ENCODE measurements at places on chromosomes 7 and 10.

GRCh38 chr10:117965984-117966383 is 80.8 kb downstream of the RAB11FIP2 start:
- DNase-seq, result no peak

GRCh38 chr7:88091988-88092675 is 127.7 kb downstream of the SRI start:
- no peak for DNase-seq

GRCh38 chr7:139648941-139649425 is 125.5 kb downstream of the CLEC2L start:
- DNase-seq, result no peak

DNA sequence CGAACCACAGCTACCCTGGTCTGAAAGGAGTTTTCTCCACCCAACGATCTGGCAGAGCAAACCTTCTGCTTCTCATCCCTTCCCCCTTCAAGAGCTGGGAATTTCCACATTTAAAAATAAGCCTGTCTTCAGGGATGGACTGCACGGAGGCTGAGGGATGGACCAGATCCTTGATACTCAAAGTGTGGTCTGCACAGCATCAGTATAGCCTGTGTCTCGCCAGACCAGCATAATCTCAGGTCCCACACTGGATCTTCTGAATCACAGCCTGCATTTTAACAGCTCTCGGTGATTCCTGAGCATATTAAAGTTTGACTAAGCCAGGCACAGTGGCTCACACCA is 7.1 kb downstream of the KCNMA1 start:
- no peak for DNase-seq

DNA sequence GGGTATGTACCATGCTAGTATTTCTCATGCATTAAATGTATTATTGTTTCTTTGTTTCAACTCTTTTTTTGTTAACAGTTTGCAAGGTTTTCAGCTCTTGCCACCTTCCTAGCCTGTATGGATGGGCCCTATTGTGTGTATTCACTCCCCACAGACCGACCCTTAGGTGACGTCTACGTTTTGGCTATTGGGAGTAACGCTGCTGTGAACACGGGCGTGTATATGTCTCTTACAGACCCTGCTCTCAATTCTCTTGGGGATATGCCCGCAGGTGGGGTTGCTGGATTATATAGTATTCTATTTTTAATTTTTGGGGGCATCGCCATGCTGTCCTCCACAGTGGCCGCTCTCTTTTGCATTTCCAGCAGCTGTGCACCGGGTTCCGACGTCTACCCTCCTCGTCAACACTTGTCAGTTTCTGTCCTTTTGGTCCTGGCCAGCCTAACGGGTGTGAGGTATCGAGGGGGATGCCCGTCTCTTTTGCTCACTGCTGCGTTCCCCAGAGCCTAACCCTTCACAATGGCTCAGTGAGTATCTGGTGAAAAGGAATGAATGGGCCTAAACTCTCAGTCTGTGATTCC is 64.1 kb upstream of the GNA12 start:
- no peak for DNase-seq

DNA sequence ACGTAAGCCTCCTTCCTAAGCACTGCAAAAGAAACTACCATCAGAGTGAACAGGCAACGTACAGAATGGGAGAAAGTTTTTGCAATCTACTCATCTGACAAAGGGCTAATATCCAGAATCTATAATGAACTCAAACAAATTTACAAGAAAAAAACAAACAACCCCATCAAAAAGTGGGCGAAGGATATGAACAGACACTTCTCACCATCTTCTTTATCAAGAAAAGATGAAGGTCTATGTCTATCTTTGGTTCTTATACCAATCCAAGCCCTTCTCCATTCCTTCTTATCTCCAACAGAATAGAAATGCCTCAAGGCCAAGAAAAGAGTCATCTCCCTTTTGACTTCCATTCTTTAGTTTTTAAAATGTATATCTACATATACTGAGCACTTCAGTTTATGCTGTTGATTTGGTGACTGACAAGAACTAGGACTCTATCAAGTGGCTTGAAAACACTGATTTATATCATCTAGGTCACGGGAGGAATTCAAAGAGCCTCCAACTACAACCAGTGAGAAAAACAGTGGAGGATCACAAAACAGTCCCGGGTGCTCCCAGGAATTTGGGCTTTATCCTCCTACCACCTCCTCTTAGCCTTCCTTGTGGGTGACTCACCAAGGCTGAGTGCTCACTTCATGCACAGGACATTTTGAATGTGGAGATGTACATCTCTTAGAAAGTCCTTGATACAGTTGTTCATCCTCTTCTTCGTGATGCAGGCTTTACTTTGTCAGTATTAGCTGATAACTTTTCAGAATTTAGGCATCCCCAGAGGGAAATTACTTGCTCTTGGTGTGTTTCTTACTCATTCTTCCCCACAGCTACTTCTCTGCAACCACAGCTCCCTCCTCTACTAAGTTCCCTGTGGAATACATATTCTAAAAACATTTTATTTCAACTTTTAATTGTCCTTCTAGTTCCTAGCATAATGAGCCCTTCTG is 15.4 kb downstream of the TAS2R41 start:
- no peak for DNase-seq

- DNase-seq, result no peak
Observed at GRCh38 chr7:28520074-28521015, 108.0 kb downstream of the CREB5 start.

GRCh38 chr7:157502701-157503111 is 165.9 kb downstream of the DNAJB6 start:
- DNase-seq, result no peak

- no peak for DNase-seq
Observed at GRCh38 chr10:4426866-4427265, 399.1 kb upstream of the AKR1E2 start.

DNA sequence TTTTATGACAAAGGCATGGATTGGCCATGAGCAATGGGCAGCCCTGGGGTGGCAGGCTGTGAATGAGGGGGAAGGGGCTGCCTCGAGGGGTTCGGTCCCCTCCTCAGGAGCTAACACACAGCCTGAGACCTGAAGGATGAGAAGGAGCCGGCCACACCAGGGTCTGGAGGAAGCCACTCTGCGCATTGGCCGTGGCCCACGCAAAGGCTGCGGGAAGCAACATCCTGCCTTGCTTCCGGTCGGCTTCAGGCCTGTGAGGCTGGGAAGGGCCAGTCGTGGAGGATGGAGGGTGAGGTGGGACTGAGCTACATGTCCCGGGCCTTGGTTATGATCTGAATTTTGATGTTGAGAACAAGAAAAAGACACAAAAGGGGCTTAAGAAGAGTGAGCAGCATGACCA is 49.4 kb downstream of the RGS10 start:
- no peak for DNase-seq

GRCh38 chr10:133158756-133159610 is 1.0 kb upstream of the KNDC1 start:
- no peak for DNase-seq

DNA sequence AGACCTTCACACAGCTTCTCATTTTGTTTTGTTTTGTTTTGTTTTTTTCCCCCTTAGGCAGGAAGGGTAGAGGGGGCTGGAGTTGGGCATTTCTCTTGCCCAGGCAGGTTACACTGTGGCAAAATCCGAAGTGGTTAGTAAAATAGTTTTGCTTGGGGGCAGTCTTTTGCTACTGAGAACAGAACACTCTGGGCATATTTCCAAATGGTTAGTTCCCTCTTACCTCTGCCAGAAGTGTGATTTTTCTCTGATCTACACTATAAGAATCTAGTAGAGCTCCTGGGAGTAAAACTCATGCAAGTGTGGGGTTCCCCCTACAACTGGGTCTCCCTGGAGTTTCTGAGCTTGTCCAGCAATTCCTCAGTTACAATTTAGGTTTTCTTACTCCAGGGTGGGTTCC is 61.7 kb downstream of the NPS start:
- DNase-seq, result no peak

GRCh38 chr7:6020371-6021286 is 10.5 kb upstream of the ANKRD61 start:
- peak; percentile 57 for DNase-seq
